ENCODE measurements at places on chromosomes 3 and 15.

GRCh38 chr3:177464392-177465256, 267.3 kb upstream of the TBL1XR1 start:
- DNase-seq, result no peak

GRCh38 chr3:141082064-141082463, 30.9 kb downstream of the SPSB4 start:
- DNase-seq, result no peak

DNA sequence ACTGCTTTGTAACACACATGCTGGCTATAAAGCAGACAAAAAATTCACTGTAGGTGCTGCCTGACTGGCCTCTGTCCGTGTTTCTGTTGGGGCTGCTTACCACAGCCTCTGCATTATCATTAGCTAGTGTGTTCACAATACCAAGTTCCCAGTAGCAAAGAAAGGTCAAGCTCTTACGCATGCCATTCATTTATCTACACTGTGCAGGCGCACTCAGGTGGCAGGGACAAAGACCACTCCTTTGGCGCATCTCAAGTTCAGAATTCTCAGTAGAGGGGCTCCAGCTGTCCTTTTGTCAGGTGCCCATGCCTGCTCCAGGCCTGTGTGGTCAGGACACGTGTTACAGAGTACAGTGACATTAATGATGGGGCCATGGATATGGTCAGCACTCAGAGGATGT, 22.3 kb downstream of the MLH1 start:
- no peak for DNase-seq

- peak; percentile 79 for DNase-seq
Observed at GRCh38 chr3:52005571-52005986, 9.9 kb upstream of the RPL29 start.

- DNase-seq, result no peak
Observed at GRCh38 chr3:196563721-196564225, 4.6 kb downstream of the WDR53 start.

Measured in fibroblast of skin of right quadriceps (primary cell).